NCI-H1436 treated with DMSO at 0.1 percent for 48 hours (cell line): ENCODE measurements at places on chromosomes 12 and 14.

GRCh38 chr12:116050275-116050674 is 227.2 kb downstream of the MED13L start:
- no peak for DNase-seq

DNA sequence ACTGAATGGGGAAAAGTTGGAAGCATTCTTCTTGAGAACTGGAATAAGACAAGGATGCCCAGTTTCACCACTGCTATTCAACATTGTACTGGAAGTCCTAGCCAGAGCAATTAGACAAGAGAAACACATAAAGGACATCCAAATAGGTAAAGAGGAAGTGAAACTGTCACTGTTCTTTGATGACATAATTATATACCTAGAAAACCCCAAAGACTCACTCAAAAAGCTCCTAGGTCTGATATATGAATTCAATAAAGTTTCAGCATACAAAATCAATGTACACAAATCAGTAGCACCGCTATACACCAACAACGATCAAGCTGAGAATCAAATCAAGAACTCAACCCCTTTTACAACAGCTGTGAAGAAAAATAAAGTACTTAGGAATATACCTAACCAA is 157.3 kb upstream of the DDHD1 start:
- no peak for DNase-seq

DNA sequence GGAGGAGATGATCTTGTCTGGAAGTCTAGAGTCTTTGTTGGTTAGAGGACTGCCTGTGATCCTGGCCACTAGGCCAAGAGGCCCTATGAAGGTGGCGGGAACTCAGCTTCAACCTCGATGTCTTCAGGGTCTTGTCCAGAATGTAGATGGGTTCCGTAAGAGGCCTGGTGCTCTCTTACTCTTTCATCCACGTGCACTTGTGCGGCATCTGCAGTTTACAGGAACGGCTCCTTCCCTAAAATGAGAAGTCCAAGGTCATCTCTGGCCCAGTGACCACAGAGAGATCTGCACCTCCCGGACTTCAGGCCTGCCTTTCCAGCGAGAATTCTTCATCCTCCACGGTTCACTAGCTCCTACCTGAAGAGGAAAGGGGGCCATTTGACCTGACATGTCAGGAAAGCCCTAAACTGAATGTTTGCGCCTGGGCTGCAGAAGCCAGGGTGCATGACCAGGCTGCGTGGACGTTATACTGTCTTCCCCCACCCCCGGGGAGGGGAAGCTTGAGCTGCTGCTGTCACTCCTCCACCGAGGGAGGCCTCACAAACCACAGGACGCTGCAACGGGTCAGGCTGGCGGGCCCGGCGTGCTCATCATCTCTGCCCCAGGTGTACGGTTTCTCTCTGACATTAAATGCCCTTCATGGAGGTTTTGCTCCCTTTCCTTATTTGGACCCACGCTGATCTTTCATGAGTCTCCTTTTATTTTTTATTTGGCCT is 17.7 kb downstream of the WNT5B start:
- no peak for DNase-seq

DNA sequence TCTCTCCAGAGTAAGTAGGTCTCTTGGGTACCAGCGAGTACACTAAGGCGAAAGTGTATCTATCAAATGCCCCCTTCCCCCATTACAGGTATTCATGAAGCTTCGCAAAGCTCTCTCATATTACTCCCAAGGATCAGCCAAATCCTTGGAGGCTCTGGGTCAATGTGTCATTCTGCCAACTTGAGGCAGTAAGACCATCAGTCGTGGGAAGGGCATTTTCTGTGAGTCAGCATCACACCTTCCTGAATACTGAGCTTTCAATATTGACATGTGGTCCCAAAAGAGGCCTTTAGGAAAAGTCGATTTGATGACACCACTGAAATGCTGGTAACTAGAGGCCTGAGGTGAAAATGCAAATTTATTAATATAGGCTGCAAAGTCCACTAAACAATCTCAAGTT is 323.9 kb downstream of the LRIG3 start:
- no peak for DNase-seq
